CD4-positive, CD25-positive, alpha-beta regulatory T cell (primary cell): ENCODE measurements at places on chromosomes 2 and 18.

DNA sequence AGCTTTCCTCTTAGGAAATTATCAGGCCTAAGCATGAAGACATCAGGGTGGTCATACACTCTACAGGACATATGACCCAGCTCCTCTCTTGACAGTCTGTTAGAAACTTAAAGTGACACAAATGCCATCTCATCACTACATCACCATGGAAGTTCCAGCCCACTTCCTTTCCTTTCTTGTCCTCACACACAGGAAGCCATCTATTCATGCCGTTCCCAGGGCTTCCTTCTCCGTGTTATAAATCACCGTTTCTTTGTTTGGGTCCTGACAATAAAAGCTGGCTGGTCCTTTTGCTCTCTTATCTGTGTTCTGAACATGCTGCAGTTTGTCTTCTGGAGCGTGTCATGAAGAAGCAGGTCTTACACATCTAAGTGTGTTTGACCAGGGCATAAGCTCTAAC is 692.1 kb upstream of the CELF4 start:
- no peak for DNase-seq

DNA sequence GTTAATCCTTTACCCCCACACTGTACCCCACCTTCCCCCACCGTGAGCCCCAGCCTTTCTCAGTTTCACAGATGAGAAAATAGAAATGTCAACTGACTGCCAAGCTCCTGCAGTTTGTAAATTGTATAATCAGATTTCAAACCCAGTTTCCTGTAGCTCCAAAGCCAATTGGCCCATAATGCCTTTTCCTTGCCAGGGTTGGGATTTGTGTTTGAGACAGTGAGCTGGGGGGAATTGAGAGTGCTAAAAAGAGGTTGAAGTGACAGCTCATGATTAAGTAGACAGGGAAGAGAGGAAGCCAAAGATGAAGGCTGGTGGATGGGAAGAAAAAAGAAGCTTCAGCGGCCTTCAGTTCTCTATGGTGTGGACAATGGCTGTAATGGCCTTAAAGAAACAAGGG is 10.7 kb downstream of the OSBPL6 start:
- DNase-seq, result no peak

- no peak for DNase-seq
Observed at GRCh38 chr18:54939361-54939917, 19.8 kb downstream of the CCDC68 start.

DNA sequence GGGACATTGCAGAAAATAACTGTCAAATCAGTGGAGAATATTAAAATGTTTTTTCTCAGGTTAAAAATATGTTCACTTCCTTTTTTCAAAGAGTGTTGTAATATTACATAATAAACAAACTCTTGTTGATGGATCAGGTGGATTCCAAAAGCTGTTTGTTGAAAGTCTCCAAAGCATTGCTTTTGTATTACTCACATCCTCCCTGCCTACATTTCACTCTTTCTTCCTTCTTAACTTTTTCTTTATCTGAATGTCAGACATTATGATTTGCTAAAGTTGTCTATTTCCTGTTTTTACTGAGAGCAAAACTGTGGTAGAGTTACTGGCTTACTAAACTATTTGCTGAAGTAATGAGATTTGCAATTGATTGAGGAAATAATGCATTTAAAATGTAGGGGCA is 92.1 kb downstream of the CDH19 start:
- DNase-seq, result no peak

DNA sequence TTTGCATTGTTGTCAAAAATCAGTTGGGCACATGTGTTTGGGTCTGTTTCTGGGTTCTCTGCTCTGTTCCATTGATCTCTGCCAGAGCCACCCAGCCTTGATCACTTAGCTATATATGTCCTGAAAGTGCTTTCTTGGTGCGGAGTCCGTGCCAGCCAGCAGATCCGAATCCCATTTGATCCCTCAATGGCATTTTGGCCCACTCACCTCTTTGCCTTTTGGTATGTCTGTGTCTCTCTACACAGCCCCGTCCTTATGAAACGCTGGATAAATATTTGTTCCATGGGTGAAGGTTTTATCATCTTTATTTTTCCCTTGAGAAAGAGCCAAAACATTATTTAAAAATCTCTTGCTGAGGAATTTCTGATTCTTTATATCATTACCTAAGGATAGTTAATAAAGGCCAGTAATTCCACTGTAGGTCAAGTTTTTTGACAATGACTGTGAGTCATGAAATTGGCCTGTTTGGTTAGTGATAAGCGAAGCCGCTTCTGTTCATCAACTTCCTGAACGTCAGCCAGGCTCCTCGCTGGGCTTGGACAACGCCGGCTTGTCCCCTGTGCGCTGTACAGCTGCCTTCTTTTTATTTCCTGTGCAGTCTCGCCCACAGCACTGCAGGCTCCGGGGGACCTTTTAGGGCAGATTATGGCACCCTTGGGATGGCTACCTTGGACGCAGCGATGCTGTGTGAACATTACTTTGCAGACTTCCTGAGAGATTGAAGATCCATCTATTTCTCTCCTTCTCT is 24.9 kb downstream of the MTCL1 start:
- DNase-seq, result no peak

DNA sequence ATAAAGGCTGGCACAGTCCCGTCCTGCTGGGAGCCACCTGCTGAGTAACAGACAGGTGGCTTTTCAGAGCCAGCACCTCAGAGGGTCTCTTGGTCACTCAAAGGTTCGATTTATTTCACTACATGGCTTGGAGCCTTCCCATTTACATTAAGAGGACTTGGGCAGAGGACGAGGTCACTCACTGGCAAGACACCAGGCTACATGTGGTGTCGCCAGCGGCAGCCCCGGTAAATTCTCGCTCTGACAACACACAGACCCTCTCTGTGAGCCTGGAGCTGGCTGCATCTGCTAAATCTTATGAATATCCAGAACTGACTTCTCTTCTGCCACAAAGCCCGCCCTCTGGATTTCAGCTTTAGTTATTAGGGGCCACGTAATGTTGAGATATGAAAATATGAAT is 254.7 kb downstream of the VAPA start:
- no peak for DNase-seq

DNA sequence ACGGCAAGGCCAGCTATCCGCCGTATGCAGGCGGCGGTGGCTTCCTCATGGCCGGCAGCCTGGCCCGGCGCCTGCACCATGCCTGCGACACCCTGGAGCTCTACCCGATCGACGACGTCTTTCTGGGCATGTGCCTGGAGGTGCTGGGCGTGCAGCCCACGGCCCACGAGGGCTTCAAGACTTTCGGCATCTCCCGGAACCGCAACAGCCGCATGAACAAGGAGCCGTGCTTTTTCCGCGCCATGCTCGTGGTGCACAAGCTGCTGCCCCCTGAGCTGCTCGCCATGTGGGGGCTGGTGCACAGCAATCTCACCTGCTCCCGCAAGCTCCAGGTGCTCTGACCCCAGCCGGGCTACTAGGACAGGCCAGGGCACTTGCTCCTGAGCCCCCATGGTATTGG is 3.1 kb downstream of the B3GNT7 start:
- DNase-seq, result no peak

DNA sequence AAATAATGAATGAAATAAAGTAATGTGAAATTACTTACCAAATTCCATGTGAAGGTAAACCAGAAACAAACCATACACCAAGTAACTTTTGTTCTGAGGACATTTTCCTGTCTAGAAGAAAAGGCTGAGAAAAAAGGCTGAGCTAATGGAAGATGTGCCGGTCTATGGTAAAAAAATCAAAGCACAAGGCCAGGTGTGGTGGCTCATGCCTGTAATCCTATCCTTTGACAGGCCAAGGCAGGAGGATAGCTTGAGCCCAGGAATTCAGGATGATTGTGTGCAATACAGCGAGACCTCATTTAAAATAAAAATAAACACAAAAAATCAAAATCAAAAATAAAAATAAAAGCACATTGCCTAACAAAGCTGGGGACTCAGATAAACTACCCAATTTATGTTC is 6.7 kb downstream of the ORC4 start:
- no peak for DNase-seq

DNA sequence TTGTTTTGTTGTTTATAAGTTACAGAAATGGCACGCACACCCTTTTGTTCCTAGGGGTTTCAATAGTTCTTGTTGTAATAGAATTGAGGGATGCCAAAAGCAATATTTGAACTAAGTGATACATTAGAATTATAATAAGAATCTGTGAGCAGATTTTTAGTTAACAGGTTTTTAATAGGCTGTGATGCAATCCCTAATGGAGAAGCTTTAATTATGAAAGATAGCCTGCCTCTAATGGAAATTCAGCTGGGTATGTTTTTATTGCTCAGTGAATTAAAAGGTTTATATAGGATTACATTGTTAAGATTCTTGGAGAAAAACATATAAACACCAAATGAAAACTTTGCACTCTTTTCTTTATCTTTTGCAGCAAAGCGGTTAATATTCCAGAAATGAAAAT is 131.1 kb downstream of the PPP1R1C start:
- no peak for DNase-seq

- DNase-seq, result no peak
Observed at GRCh38 chr2:162226836-162227235, 16.4 kb downstream of the FAP start.

DNA sequence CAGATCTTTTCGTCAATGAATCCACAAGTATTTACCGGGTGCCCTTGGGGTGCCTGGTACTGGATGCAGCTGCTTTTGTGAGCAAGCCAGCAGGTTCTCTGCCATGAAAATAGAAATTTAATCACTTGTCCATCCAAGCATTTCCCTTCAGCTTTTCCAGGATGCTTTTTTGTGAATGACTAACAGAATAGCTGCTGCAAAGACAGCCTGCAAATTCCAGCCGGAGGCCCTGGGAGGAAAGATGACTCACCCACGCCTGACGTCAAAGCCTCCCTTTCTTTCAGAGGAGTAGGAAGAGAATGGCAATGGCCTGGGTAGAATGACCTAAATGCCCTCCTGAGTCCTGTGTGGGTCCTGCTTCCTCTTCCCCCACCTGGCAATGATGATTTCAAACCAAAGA is 111.9 kb downstream of the AP1S3 start:
- no peak for DNase-seq

DNA sequence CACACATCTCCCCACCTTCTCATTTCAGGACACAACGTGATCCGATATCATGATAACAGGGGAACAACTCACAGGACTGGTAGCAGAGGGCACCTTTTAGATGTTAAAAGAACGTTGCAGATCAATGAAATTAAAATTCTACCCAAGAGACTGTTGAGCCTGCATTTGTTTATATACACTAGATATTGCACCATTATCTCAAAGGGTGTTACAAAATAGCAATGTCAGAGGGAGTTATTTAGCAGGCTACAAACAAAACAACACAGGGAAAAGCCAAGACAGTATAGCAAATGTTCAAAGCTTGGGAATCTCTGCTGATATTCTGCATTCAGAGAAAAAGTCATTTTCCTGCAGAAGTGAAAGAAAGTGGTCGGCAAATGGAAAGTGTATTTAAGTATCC is 139.5 kb downstream of the MYO5B start:
- DNase-seq, result no peak

- no peak for DNase-seq
Observed at GRCh38 chr2:197195518-197195917, 115.1 kb downstream of the ANKRD44 start.

GRCh38 chr2:204042401-204042800 is 105.8 kb downstream of the ICOS start:
- DNase-seq, result no peak

GRCh38 chr2:210224941-210225672 is at the start of gene ACADL:
TSS of gene ACADL (minus strand) at chr2:210225447. CDS start at chr2:210225263, 184 bp downstream.
- DNase-seq, result no peak

DNA sequence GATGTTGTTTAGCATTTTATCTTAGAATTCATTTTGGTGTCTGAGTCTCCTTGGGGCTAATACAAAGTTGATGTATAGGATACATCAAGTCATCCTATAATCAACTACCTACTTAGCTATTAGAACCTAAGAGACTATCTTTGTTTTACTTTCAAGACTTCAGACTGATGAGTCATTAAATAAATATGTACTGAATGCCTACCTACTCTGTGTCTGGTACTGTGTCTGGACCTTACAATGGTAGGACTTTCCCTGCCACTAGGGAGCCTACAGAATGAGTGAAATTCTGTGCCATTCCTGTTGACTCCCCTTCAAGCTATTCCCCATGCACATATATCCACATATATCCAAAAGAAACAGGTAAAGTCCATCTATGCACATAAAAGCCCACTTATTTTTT is 114.5 kb downstream of the ERBB4 start:
- DNase-seq, result no peak

DNA sequence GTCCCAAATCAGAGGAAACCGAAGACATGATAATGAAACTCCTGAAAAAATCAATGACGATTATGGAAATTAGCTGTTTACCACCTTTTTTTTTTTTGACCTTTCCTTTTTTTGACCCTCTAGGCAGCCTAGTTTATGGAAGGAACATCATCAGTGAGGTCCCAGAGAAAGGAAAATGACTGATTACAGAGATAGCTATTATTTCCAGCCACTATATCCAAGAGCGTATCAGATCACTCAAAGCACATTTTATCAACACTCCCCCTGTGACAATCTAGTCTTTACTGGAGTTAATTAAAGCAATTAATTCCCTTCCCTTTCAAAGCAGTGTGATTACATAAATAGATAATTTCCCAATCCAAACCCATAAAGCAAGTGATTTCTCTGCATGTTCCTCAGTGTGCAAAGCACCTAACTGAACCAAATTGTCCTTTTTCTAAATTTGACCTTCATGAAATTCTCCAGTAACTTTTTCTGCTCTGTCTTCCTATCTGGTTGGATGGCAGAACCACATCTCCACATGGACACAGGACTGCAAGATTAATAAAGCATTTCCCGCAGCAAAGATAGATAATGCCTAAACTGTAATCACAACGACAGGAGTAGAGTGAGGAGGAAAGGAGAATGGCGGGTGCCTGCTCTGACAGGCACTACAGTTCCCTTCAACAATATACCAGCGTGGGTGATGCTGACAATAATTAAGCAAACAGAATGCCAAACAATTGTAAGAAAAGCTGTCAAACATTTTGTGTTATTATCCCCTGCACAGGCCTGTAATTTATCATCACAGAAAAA is 194.4 kb downstream of the SLC8A1 start:
- no peak for DNase-seq

GRCh38 chr2:188272121-188272520 is 19.6 kb upstream of the GULP1 start:
- DNase-seq, result no peak

DNA sequence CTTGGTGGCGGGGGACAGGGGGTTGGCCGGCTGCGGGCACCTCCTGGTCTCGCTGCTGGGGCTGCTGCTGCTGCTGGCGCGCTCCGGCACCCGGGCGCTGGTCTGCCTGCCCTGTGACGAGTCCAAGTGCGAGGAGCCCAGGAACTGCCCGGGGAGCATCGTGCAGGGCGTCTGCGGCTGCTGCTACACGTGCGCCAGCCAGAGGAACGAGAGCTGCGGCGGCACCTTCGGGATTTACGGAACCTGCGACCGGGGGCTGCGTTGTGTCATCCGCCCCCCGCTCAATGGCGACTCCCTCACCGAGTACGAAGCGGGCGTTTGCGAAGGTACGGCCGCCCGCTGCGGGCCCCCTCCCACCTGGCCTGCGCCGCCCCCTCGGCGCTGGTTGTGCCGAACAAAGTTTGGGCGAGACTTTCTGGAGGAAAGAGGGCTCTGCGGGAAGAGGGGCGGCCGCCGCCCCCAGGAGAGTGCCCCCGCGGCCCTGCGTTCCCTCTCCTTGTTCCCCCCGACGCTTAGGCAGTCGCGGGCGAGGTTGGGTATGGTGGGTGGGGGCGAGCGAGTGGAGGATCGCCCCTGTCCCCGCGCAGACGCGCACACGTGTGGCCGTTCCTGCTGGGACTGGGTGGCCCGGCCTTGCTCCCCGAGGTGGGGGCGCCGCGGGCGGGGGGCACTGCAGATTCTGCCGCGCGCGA is 866 bp downstream of the CRIM1 start:
- DNase-seq, result no peak
